ENCODE measurements at places on chromosomes 5 and 9.

DNA sequence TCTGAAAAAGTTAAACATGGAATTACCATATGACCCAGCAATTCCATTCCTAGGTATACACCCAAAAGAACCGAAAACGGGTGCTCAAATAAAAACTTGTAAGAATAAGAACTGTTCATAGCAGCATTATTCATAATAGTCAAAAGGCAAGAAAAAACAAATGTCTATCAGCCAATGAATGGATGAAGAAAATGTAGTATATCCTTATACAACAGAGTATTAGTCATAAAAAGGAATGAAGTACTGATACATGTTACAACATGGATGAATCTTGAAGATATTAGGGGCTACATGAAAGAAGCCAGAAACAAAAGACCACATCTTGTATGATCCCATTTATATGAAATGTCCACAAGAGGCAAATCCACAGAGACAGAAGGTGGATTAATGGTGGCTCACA lies 15.6 kb upstream of the BRD3 start:
- no peaks in the 10 kb centered on the region for H3K27me3 ChIP-seq
- H3K4me1 ChIP-seq: no peaks in the 10 kb centered on the region
- no peaks in the 10 kb centered on the region for H3K36me3 ChIP-seq
- DNase-seq: no peak
- no peak overlapping the region for H3K27ac ChIP-seq

DNA sequence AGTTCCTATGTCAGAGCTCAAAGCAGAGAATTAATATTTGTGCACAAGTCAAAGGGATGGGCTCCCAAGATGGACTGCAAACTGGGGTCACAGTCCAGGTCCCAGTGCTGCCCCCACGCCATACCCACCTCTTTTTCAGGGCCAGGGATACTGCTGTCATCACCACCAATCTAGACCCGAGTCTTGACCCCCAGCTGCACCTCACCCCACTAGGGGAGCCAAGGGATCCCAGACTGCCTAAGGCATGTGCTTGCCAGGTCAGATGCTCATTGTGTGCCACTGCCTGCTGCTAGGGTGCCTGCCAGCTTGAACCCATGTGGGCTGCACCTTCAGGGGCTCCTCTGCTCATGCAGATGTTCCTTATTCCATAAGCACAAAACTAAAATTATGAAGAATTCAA lies 215.6 kb upstream of the NREP start:
- DNase-seq: no peak
- no peak overlapping the region for H3K4me3 ChIP-seq
- no peaks in the 10 kb centered on the region for H3K4me1 ChIP-seq
- H3K27me3 ChIP-seq: no peaks in the 10 kb centered on the region
- no peak overlapping the region for H3K27ac ChIP-seq

GRCh38 chr5:175484829-175485228 lies 6.5 kb downstream of the SFXN1 start:
- no peak overlapping the region for H3K4me3 ChIP-seq
- no peak for DNase-seq
- H3K4me1 ChIP-seq: no peaks in the 10 kb centered on the region
- H3K27me3 ChIP-seq: no peaks in the 10 kb centered on the region

DNA sequence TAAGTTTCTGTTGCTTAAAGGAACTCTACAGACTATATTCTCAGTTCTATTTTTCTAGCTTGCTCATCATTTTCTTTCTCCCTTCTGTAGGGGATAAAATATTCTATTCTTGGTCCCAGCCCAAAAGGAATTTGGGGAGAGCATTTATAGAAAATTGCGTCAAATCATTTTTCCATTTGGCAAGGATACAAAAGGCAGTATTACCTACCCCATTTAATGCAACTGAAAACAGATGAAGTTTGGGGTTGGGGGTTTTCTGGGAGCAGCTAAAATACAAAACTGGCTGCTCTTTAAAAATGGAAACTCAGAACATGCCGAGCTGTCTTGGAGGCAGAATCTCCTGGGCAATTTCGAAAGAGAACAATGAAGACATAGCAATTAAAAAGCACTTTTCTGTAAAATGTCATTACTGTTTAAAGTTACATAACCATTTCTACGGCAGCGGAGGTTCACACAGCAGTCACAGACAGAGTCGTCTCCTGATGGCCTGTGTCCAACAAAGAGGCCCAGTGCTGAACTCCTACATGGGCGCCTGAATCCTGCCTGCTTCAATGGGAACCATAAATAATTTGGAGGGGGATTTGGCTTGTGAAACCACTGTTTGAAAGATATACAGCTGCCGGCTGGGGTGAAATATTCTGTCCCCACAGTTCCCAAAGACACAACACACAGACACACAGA lies 152.4 kb downstream of the BRINP1 start:
- H3K4me3 ChIP-seq: no peak overlapping the region
- peaks cover 2% of the 10 kb centered on the region for H3K27me3 ChIP-seq

DNA sequence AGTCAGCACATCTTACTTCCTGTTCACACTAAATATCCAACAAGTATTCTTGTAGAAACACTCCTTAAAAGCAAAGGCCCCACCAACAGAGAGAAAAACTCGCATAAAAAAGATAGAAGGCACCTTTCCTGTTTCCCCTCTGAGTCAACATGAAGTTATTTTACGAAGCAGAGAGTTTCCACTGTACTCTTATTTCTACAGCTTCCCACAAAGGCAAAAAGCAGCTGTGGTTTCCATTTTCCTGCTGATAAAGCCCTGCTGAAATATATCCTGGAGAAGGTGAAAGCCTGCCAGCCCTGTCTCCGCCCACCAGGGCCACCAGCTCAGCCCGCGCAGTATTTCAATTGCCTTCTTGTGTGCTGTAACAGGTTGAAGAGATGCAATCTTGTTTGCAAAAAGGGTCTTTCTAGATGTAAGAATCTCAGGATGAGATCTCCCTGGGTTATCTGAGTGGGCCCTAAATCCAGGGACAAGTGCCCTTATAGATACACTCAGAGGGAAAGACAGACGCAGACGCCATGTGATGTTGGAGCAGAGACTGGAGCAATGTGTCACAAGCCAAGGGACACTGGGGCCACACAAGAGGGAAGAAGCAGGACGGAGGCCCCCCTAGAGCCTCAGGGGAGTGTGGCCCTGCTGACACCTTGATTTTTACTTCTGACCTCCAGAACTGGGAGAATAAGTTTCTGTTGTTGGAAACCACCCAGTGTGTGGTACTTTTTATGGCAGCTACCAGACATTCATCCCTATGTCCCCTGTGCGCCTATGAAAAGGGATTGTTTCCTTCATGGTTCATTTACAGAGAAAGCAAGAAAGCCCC lies 19.9 kb downstream of the SEMA4D start:
- H3K27ac ChIP-seq: no peak overlapping the region
- no peaks in the 10 kb centered on the region for H3K36me3 ChIP-seq
- H3K4me1 ChIP-seq: no peaks in the 10 kb centered on the region
- DNase-seq: no peak
- no peaks in the 10 kb centered on the region for H3K27me3 ChIP-seq

GRCh38 chr5:115579747-115580173 lies 22.5 kb downstream of the TICAM2 start:
- H3K4me1 ChIP-seq: no peaks in the 10 kb centered on the region
- peaks cover 8% of the 10 kb centered on the region for H3K36me3 ChIP-seq
- no peak overlapping the region for H3K4me3 ChIP-seq
- H3K27ac ChIP-seq: no peak overlapping the region
- no peaks in the 10 kb centered on the region for H3K27me3 ChIP-seq
